ENCODE measurements at places on chromosomes 2 and 18. TPM values are rescaled to one million over a fixed set of nuclear protein-coding genes. Genes with fewer than 3 reads are reported as not detected.

Gene FEV
- polyA plus RNA-seq = not detected

Gene EMILIN1
- 0.03 TPM for polyA plus RNA-seq

Gene ACVR1C
- polyA plus RNA-seq = 0.20 TPM

Gene CYP1B1
- polyA plus RNA-seq = 1.6 TPM

Gene RUFY4
- not detected for polyA plus RNA-seq

Gene CCDC178
- polyA plus RNA-seq = 0.07 TPM

Gene FBXO41
- 4.5 TPM for polyA plus RNA-seq

Gene CSRNP3
- polyA plus RNA-seq = 0.61 TPM

Gene KCNG3
- not detected for polyA plus RNA-seq

Gene GFPT1
- 12.9 TPM for polyA plus RNA-seq

Gene NXPH2
- not detected for polyA plus RNA-seq

Gene M1AP
- 0.19 TPM for polyA plus RNA-seq

Gene EGR4
- not detected for polyA plus RNA-seq

Gene UGT1A3
- polyA plus RNA-seq = 1.8 TPM

Gene MBP
- polyA plus RNA-seq = 35.6 TPM

Gene RIT2
- polyA plus RNA-seq = not detected

Gene ARL4C
- polyA plus RNA-seq = 55.0 TPM

Gene VIL1
- not detected for polyA plus RNA-seq

Gene DNAJC5G
- not detected for polyA plus RNA-seq

Gene STPG4
- not detected for polyA plus RNA-seq

Gene ASB18
- not detected for polyA plus RNA-seq

Gene QPCT
- 26.2 TPM for polyA plus RNA-seq

Gene UGT1A7
- polyA plus RNA-seq = 0.87 TPM

Gene UCN
- 0.10 TPM for polyA plus RNA-seq

Gene DCDC2C
- polyA plus RNA-seq = not detected

Gene ERCC3
- polyA plus RNA-seq = 40.1 TPM

Gene KCNK3
- polyA plus RNA-seq = not detected

Gene CCNYL1
- 15.5 TPM for polyA plus RNA-seq

Gene SULT1C2
- polyA plus RNA-seq = 0.06 TPM

Gene ATP6V1B1
- not detected for polyA plus RNA-seq

Gene UGT1A10
- polyA plus RNA-seq = 2.4 TPM

Gene CRYBA2
- polyA plus RNA-seq = not detected

Gene MALL
- 29.0 TPM for polyA plus RNA-seq

Gene CIB4
- not detected for polyA plus RNA-seq

Gene DYNAP
- polyA plus RNA-seq = 0.07 TPM

Gene IL1RL2
- polyA plus RNA-seq = 1.5 TPM

Gene IL36G
- 62.8 TPM for polyA plus RNA-seq

Gene FAM136A
- 21.3 TPM for polyA plus RNA-seq

Gene EVA1A
- 11.5 TPM for polyA plus RNA-seq

Gene RAB17
- 3.7 TPM for polyA plus RNA-seq

Gene EVX2
- polyA plus RNA-seq = not detected

Gene LAMA1
- polyA plus RNA-seq = 4.1 TPM

Gene STARD6
- polyA plus RNA-seq = not detected

Gene HOXD8
- polyA plus RNA-seq = 0.05 TPM

Gene RAB6C
- polyA plus RNA-seq = not detected

Gene LONRF2
- not detected for polyA plus RNA-seq

Gene AGXT
- not detected for polyA plus RNA-seq
